ENCODE measurements at places on chromosomes 4 and X.

DNA sequence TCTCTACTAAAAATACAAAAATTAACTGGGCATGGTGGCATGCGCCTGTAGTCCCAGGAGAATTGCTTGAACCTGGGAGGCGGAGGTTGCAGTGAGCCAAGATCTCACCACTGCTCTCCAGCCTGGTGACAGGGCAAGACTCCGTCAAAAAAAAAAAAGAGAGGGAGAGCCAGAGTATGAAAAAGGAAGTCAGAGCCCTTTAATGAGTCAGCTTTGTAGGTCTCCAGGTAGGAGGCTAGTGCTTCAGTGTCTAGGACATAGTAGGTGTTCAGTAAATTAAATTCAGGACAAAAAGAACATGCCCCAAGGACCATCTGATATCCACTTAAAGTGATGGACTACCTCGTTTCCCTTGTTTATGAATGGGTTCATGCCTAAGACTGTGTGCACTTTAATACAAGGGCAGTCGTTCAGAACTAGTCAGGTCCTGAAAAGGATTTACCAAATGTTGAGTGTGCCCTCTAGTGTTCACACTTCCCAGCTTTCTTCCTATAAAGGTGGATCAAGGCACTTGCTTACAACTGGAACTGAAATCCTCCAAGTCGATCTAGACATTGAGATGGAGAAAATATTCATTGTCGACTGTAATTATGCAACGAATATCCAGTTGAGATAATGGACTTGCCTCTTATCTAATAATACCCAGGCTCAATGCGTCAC is 29.0 kb downstream of the F9 start:
- no peak for DNase-seq

DNA sequence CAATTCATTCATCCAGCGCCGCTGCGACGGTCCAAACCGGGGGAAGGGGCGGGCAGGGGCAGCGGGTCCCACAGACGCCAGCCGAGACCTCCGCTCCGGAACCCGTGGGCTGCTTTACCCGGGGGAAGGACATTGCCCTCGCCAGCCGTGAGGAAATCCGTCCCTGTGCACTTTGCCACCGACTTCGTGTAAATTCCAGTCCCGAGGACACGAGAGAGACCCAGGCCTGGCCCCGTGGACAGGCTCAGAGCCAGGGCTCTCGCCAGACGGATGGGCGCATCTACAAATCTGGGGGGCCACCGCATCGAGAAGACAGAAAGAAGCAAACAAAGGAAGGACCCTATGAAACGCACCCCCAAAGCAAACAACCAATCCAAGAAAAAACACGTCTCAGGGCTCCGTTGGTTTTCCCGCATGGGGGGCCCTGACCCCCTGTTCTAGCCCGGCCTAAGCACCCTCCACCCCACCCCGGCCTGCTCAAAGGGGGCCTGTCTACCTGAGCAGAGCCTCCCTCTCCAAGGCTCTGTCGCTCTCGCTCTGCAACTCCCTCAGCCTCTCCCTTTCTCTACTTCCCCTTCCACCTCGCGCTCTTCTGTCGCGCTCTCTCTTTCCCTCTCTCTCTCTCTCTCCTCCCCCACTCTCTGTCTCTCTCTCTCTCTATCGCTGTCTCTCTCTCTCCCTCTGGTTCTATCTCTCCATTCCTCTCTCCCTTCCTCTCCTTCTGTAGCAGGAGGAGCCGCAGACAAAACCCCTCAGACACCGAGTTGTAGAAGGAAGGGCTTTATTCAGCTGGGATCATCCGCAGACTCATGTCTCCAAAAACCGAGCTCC is 11.3 kb downstream of the FRG2 start:
- no peak for DNase-seq

GRCh38 chr4:47490550-47490949 is 5.5 kb downstream of the ATP10D start:
- no peak for DNase-seq

- DNase-seq, result no peak
Observed at GRCh38 chr4:128471576-128471975, 184.0 kb upstream of the PGRMC2 start.

- no peak for DNase-seq
Observed at GRCh38 chrX:106300239-106300638, 132.1 kb downstream of the PWWP3B start.

GRCh38 chr4:13541720-13542576 is 2.4 kb downstream of the NKX3-2 start:
- no peak for DNase-seq

DNA sequence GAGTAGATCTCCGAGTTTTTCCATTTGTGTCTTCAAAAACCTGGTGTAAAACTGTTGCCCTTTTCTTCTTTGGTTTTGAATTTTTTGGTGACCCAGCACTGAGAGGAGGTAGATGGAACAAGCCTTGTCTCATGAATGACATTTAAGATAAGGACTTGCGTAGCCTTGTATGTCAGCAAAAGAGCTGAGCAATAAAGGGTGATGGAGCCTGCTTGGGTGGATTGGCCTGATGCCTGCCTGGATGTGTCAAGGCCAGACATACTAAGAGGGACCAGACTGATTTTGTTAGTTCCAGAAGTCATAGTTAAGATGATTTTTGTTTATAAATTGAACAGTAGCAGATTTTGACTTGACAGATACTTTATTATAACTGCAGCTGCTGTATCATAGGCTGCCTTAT is 134.9 kb downstream of the POLA1 start:
- DNase-seq, result no peak

DNA sequence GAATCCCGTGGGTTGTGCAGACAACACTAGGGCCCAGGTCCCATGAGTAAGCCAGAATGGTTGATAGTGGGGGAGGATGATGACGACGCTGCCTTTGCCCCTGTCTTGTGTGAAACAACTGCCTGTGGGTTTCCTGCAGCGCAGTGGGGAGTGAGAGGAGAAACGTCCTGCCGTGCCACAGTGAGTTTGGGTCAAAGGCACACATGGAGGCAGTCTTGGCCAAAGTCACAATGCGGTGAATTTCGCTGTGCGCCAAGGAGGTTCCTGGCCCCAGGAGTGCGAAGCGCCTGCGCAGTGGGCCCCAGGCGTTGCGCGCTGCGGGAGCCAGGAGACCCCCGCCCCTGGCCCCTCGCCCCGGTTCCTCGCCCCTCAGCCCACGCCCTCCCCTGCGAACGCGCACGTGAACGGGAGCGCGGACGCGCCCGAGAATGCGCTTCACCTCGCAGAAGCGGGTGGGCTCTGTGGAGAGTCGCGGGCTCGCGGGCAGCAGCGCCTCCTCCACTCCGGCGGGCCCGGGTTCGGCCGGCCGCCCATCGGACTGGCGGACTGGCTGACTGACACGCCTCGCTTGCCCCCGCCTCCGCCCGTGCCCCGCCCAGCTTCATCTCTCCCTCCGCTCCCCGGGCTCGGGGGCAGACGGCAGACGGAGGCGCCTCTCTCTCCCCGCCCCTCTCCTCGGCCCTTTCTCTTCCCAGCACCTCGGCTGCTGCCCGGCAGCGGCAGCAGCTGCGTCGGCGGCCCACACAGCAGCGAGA is at the start of gene NUDT10:
TSS of gene NUDT10 (plus strand) at position 635 of the 755 bp plus-strand sequence. CDS start 144 bp downstream, outside the sequence.
- no peak for DNase-seq

DNA sequence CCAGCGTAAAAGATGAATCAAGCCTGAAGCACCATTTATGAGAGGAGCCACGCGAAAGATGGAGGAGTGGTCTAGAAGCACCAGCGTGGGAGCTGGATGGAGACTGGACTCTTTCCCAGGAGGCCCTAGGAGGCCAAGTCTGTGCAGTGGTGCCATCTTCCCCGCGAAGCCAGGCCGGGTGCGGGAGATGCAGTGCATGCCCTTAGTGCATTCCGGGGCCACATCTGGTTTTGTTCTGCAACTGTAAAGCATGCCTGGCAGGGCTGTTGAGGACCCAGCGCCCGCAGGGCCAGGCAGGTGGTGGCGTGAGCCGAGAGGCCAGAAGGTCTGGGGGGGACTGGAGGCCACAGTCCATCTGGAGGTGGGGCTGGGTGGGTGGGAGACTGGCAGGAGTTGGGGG is 78.6 kb upstream of the ADRA2C start:
- no peak for DNase-seq

All from activated naive CD4-positive, alpha-beta T cell (primary cell).